DMS53 (cell line): ENCODE measurements at places on chromosomes 2 and 18.

GRCh38 chr2:159226059-159226461, 60.4 kb downstream of the WDSUB1 start:
- peak; percentile 96 for DNase-seq

GRCh38 chr2:230090967-230091366, 22.2 kb upstream of the SLC16A14 start:
- DNase-seq, result no peak

- no peak for DNase-seq
These were observed 234.8 kb downstream of the DSEL start for GRCh38 chr18:67281746-67282145.

DNA sequence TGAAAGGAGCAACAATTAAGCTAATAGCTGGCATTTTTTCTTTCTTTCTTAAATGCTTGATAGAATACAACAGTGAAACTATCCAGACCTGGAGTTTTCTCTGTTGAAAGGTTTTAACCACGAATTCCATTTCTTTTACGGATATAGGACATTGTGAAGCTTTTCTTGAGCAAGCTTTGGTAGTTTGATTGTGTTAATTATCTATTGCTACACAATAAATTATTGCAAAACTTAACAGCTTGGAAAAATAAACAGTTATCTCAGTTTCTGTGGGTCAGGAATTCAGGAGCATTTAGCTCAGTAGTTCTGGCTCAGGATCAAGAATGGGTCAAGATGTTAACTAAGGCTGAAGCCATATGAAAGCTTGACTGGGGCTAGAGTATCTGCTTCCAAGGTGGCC, 11.7 kb downstream of the PHOSPHO2 start:
- DNase-seq, result no peak

DNA sequence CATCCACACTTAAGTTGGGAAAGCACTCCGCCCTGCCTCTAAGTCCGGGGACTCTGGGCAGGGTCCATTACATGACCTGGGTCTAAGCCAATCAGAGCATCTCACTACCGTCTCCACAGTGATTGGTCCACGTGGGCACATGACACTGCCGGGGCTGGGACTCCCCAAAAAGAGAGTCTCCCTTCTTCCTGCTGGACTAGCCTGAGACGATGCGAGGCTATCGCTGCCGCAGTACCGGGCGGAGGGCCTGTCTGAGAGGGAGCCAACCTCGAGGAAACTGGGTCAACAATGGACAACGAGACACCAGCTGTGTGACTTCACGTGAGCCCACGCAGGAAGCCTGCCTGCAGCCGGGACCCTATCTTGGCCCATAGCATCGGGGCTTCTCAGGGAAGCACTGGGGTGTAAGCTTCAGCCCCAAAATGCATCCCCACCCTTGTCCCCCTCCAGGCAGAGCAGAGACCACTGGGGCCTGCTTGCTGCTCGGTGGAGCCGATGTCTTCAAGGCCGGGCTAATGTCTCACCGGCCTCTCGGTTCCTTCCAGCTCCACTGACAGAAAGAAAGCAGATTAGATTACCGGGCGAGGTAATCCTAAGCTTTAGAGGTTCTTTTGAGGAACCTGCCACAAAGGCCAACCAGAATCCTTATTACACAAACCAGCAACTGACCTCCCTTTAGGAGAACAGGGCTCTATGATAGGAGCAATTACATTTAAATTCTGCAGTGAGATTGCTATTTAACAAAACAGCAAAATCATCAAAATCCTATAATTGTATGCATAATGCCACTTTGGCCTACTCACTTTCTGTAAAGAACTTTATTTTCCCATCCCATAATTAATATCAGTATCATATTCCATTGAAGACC, 21.3 kb upstream of the COPS8 start:
- DNase-seq, result no peak

DNA sequence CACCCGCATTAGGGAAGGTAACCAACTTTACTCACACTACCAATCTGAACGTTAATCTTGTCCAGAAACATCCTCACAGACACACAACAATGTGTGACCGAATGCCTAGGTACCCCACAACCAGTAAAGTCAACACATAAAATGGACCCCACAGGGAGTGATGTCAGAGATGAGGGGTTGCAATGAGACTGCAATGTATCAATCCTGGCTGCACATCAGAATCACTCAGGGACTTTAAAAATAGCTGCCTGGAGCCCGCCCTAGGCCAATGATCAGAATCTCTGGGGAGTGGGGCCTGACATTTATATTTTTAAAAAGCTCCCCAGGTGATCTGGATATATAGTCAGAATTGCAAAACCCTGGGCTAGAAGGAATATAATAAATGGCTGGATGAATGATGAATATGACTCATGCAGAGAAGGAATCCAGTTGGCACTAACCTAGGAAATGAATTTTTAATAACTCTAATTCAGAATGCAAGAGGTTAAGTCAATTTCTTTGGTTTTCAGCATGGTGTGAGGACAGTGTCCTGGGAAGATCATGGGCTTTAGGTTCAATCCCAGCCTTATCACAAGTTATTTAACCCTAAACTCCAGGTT, 92.8 kb downstream of the COLEC12 start:
- DNase-seq, result no peak

GRCh38 chr18:72808680-72809079, 59.1 kb downstream of the NETO1 start:
- DNase-seq, result no peak

DNA sequence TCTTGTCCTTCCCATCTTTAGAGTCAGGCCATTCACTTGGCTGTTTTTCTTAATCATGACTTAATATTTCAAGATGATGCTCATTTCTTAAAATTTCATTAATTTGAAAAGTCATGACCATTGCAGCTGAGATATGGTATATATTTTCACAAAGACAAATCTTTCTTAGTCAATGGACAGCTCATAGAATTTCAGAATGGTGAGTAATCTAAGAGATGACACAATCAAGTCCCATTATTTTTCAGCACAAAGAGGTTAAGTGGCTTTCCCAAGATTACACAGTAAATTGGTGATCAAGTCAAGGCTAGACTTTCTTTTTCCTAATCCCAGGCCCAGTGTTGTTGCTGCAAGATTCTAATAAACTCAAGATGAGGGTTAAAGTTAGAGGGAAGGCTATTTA, 34.4 kb upstream of the NT5C1B start:
- no peak for DNase-seq

DNA sequence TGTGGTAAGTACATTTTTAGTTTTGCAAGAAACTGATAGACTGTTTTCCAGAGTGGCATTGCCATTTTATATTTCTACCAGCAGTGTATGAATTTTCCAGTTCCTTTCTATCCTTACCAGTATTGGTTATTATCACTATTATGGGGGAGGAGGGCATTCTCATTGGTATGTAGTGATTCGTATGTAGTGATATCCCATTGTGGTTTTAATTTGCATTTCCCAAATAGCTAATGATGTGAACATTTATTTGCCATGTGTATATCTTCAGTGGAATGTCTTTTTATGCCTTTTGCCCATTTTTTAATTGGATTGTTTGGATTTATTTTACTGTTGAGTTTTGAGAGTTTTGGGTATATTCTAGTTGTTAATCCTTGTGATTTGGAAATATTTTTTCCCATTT, 16.9 kb downstream of the EIF5B start:
- no peak for DNase-seq

- peak; percentile 72 for DNase-seq
These were observed 50.7 kb upstream of the HNRNPA3 start for GRCh38 chr2:177161741-177162460.

GRCh38 chr2:210536973-210537650, 19.3 kb upstream of the CPS1 start:
- DNase-seq, result no peak

GRCh38 chr2:118580651-118581050, 266.8 kb downstream of the EN1 start:
- no peak for DNase-seq

- peak; percentile 84 for DNase-seq
These were observed 45.3 kb downstream of the ACAA2 start for GRCh38 chr18:49768051-49768391.

DNA sequence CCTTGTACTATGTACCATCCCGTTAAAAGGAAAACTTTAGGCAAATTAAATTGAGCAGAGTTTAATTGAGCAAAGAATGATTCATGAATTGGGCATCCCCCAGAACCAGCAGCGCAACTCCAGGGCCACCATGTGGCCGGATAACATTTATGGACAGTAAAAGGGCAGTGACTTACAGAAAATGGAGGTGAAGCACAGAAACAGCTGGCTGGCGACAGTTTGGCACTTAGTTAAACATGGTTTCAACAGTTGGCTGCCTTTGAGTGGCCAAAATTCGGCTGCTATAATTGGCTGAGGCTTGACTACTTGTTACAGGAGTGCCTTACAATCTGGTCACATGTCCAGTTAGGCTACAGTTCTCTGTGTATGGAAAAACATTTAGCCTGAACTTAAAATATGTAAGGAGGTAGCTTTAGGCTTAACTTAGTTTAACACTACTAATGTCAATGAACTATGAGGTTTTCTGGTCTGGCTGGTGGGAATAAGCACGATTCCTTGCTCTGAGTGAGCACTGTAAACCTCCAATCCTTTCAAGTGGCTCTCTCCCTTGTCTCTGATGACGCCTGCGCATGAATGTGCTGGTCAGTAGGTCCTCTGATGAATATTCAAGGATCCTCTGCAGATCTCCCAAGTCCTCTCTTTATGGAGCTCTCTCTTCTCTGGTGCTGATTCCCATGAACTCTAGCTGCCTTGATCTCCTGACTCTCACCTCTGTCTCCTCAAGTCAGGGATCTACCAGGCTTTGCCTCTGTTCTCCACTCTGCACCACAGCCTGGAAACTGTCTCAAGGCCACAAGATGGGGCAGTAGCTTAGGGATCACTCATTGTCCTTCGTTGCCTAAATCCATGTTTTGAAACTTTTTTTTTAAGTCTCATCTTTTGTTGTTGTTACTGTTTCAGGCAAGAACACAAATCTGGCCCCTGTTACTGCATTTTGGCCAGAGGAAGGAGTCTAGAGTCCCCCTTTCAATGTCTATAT, 24.4 kb upstream of the RAB31 start:
- DNase-seq, result peak; percentile 55

DNA sequence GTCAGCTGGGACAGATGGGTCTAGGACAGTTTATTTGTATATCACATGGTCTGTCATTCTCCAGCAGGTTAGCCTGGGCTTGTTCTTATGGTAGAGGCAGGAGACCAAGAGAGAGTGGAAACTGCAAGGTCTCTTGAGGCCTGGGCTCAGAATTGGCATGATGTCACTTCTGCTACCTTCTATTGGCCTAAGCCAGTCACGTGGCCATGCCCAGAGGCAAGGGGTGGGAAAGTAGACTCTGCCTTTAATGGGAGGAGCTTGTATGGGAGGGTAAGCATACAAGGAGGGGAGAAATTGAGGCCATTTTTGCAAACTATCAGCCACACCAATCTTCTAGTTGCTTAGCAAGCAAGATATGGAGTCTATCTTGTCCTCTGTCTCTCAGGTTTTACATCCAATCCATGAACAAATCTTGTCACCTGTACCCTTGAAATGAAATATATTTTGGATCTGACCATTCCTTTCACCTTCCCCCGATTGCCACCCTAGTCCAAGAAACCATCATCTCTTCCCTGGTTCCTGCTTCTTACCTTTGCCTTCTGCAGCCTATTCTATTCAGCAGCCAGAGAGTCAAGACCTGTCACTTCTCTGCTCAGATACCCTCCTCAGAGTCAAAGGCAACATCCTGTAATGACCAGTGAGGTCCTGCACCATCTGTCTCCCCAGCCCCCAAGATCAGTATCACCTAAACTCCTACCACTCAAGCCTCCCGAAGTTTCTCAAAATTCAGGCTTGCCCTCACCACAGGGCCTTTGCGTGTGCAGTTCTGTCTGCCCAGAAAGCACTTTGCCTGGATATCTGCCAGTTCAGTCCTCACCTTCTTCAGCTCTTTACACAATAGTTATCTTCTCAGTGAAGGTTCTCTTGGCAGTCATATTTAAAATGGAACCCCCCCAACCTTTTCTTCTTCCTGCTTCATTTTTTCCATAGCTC, 240.0 kb downstream of the LOXHD1 start:
- peak; percentile 63 for DNase-seq

DNA sequence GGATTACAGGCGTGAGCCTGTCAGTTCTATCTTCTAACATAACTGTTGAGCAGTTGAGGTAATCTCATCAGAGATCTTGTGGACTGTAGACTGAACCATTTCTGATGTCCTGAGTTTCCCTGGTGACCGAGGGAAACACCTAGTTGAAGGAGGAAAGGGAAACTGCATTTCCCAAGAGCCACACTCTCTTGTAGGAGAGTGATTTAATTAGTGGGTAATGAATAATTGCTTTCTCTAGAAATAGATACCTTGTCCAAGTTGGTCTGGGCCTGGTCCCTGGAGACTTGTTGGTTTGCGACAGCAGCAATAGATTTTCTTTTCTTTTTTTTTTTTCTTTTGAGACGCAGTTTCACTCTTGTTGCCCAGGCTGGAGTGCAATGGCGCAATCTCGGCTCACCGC, 7.4 kb downstream of the TTLL4 start:
- no peak for DNase-seq

GRCh38 chr2:207897541-207898353, 127.6 kb downstream of the PLEKHM3 start:
- no peak for DNase-seq

GRCh38 chr18:8948011-8948410, 154.5 kb upstream of the NDUFV2 start:
- no peak for DNase-seq

GRCh38 chr2:86557836-86558235, 5.4 kb downstream of the CHMP3 start:
- no peak for DNase-seq

GRCh38 chr2:70085711-70086277, 1.5 kb upstream of the PCBP1 start:
- peak; percentile 79 for DNase-seq

GRCh38 chr2:237227592-237228280, 142.0 kb downstream of the COPS8 start:
- no peak for DNase-seq

DNA sequence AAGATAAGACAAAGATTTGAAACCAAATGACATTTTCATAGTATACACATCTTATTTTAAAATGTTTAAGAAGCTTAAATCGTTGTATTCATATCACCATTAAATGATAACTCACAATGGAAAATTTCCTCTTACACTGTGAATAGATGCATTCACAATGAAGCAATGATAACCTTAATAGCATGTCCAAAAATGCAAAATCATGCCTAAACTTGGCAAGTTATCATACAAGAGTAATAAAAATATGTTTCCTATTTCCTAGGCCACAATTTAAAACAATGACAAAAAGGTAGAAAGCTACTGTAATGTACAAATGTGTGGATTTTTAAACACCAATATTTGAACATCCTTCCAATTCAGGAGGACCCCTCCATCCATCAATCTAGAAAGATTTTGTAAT, 157.4 kb upstream of the GULP1 start:
- no peak for DNase-seq

DNA sequence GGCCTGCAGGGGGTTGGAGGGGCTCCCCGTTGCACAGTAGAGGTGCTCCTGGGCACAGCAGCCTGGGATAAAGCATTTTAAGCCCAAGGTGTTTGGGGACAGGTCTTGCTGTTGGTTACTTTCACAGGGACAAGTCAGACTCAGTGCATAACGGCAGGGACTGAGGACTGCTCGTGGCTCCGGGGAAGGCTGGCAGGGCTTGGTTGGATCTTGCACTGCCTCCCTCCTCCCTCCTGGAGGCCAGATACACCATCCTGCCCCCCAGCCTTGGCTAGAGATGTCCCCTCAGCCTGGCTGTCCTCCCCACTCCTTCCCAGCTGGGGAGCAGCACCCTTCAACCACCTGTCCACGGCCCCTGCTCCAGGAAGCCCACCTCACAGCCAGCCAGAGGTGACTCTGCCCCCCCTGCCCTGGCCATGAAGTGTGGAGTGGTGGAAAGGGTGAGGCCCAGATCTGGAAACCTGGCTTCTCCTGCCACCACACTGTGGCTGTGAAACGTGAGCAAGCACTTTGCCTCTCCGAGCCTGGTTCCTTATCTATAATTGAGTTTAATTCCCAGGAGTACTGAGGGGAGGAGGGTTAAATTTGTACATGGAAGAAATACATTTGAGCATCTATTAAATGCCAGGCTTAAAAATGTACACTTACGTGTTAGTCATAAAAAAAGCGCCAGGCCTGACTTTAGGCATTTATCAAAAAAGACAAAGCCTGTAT, 67.1 kb upstream of the TAF1B start:
- no peak for DNase-seq
